Left lobe of liver (tissue), 2 donors: ENCODE measurements at places on chromosomes 2 and 18. TPM values are rescaled to one million over a fixed set of nuclear protein-coding genes. Genes with fewer than 3 reads are reported as not detected.
A peak's percentile ranks its signal among the peaks of the same experiment; 100 is the strongest.

MROH2A gene
- total RNA-seq, result 6.6 TPM

IAH1 gene
- total RNA-seq, result 28.6 TPM

TAF1B gene
- 5.7 TPM for total RNA-seq

LHCGR gene
- not detected for total RNA-seq

- no peak for DNase-seq
Measured at GRCh38 chr2:68762665-68763064, 28.1 kb downstream of the ARHGAP25 start.

KCNJ13 gene
- not detected for total RNA-seq

GRCh38 chr2:20129331-20130159, 78.1 kb upstream of the LAPTM4A start:
- DNase-seq, result peak; percentile 95

- DNase-seq, result no peak
Measured at GRCh38 chr18:59661891-59662701, 35.1 kb downstream of the CCBE1 start.

DNA sequence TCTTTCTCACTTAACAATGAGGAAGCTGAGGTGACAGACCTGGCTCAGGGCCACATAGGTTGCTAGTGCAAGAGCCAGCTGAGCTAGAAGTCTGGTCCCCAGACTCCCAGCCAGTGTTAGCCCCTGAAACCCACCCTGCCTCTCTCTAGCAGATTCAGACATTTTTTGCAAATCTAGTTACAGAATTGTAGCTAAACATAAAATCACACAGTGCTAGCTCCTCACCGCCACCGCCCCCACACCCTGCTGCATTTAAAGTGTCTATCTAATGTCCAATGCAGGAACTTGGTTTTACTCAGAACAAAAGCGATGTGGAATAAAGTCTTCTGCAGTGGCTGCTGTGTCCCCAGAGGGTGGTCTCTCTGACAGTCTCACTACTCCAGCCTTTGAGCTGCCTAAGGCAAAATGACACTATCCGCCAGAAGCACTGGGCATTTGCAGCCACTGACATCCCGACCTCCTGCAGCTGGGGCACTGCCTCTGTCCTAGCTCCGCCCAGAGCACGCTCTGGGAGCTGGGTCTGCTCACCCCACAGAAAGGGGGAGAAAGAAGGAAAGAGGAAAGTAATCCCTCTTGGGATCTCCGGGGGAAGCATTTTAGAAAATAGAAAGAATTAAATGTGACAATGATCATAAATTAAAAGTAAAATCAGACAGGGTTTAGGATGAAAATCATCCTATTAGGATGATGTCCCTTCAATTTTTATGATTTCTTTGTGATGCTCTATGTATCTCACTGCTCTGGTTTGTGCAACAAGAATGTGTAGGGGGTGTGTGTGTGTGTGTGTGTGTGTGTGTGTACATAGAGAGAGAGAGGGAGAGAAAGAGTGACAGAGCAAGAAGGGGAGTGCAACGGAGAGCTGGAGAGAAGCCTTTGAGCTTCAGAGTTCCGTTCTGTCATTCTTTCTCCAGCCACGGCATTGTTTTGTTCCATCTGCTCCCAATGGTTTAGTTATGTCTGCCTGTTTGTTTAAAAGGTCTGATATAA, 50.5 kb upstream of the ST8SIA3 start:
- DNase-seq, result no peak

CRYGA gene
- total RNA-seq, result not detected

DNA sequence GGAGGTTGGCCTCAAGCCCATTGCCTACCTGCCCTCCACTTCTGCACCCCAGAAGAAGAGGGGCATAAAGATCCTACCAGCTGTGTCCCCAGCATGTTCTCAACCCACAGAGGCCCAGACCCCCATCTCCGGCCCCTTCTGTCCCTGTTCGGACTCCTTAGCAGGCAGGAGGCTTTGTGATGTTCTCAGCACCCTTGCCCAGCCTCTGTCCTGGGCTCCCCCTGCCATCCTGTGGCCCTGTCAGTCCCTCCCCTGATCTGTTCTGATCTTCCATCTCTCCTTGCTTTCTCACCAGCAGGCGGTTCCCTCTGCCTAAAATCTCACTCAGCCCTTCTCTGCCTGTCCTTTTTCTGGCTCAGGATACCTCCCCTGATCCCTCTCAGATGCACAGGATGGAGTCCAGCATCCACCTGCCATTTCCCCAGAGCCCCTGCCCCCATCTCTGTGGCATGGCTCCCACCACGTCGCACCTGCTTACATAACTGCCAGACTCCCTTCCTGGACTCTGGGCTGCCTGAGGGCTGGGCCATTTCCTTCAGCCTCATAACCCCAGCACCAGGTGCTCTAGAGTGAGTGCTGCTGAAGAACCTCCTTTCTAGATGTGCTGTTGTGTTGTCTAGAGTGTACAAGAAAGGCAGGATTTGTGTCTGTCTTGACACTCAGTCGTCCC, 134.0 kb downstream of the CTIF start:
- DNase-seq, result no peak

GRCh38 chr2:142484111-142484510, 353.3 kb upstream of the LRP1B start:
- DNase-seq, result no peak

OXER1 gene
- total RNA-seq, result 29.7 TPM

CCDC141 gene
- 0.38 TPM for total RNA-seq

DSG1 gene
- total RNA-seq, result 2.5 TPM

- DNase-seq, result no peak
Measured at GRCh38 chr2:125386074-125386473, 1269.9 kb upstream of the GYPC start.

GRCh38 chr2:179952658-179953057, 54.4 kb downstream of the CWC22 start:
- DNase-seq, result no peak

KLHL41 gene
- 0.18 TPM for total RNA-seq

DNA sequence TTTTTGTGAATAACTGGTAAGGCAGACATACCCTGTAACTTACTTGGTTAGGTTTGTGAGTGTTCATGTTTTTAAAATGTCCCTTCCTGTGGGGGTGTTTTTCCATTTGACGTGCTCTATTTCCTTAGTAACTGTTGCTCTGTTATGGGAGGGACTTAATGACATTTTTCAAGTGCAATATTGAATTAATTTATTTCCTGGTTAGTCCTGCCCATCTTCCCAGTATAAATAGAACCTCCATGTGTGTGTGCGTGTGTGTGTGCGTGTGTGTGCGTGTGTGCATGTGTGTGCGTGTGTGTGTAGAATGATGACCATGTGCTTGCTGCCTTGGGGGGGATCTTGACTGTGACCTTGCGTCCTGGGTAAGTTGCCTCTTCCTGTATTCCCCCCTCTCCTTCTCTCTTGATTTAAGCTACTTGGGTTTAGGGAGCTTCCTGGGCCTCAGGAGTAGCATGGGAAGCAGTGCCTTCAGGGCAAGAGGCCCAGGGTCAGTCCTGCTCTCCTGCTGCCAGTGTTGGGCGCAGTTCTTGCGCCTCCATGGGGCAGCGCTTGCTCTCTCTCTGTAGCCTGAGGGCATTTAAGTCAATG, 163.9 kb downstream of the LDLRAD4 start:
- peak; percentile 48 for DNase-seq

ACVR2A gene
- 7.2 TPM for total RNA-seq

BCL2 gene
- total RNA-seq, result 1.0 TPM

DNA sequence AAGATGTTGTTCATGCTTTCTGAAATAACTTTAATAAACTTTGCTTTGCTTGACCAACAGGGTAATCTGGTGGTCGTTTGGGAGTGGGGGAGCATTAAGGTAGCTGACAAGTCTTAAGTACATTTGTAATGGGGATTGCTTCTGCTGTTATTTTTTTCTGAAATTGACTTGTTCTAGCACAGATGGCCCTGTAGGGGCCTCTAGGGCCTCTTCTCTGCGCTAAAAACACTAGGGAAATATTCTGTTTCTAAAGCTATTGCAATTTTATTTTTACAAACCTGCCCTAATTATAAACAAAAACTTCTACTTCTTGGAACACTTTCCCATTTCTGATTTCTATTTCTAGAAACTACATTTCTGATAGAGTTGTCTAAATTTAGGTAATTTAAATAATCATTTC, 191.3 kb upstream of the KCNJ3 start:
- no peak for DNase-seq

- no peak for DNase-seq
Measured at GRCh38 chr2:74109551-74109950, 38.2 kb downstream of the BOLA3 start.

DNA sequence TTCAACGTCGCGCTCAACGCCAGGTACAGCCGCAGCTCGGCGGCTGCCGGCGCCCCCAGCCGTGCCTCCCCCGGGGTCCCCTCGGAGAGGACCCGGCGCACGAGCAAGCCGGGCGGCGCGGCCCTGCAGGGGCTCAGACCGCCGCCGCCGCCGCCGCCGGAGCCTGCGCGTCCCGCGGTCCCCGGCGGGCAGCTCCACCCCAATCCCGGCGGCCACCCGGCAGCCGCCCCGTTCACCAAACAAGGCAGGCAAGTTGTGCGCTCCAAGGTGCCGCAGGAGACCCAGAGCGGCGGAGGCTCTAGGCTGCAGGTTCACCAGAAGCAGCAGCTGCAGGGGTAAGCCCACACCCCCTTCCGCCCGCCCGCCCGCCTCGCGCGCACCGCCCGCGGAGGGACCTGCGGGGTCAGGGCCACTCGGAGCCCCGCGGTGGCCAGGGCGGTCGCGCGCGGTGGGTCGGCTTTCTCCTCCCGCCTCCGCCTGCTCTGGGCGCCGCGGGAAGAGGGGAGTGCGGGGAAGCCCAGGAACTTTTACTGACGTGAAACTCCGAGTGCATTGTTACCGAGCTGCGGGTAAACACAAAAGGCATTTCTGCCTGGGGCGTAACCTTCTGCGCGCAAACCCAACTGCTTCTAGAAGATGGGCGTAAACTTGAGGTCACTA, 861 bp downstream of the LTBP1 start:
- peak; percentile 49 for DNase-seq

CAPN14 gene
- total RNA-seq, result not detected

DNA sequence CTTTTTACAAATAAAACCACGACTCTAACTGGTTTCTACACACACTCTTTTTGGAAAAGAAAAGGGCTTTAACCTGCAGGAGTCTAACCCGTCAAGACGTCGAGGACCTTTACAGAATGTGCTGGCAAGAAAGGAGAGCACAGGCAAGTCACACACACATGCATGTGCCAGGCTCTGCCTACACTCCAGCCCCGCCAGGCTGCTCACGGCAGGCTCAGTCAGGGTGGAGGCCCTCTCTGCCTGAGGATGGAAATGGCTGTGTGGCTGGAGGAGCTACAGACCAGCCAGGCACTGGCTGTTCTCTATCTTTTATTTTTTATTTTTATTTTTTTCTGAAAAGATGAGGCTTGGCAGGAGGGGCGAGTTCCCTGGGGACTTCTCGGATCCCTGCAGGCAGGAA, 10.2 kb downstream of the SIX3 start:
- no peak for DNase-seq

- DNase-seq, result no peak
Measured at GRCh38 chr18:12769136-12769535, 66.3 kb downstream of the PSMG2 start.

DNA sequence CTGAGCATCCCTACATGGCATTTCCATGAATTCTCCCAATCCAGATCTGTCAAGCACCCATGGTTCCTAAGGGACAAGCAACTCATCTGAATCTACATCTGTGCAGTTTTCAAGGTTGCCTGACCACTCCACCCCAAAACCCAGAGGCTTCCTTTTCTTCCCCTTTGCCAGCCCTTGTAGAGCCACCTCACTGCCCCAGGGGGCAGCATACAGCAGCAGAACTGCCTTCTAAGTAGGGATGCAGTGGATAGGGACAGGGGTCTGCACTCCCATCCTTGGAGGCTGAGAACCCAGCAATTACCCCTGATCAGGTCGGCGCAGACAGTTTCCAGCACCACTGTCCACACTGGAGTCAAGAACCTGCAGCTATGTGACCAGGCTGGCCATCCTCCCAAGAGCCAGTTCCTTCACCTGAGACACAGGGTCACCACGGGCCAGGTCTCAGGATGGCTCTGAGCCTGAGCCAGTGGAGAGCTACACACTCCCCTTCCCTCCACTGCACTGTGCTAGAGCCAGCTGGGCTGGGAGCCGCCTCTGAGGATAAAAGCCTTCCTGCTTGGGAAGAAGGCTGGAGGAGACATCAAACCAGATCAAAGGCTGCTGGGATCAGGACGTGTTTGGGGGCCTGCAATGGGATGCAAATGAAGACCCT, 283.1 kb downstream of the CELF4 start:
- DNase-seq, result no peak

DNA sequence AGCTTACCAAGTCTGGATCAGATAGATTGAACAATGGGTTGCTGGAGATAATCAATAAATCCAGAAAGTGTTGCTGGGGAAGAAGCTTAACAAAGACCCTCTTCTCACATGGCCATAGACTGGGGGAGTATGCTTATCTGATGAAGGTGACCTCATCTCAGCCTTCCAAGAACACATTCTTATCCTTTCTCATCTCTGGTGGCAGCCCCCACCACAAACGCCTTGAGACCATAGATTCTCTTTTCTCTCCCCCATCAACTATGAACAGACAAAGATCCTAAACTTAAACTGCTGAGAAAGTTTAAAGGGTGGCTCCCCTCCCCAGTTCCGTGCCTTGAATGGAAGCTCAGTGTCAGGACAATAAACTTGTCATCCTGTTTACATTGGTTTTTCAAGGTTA, 428.7 kb upstream of the TRIB2 start:
- no peak for DNase-seq

- no peak for DNase-seq
Measured at GRCh38 chr2:124526221-124526620, 501.1 kb downstream of the CNTNAP5 start.

CRYGC gene
- not detected for total RNA-seq

DNA sequence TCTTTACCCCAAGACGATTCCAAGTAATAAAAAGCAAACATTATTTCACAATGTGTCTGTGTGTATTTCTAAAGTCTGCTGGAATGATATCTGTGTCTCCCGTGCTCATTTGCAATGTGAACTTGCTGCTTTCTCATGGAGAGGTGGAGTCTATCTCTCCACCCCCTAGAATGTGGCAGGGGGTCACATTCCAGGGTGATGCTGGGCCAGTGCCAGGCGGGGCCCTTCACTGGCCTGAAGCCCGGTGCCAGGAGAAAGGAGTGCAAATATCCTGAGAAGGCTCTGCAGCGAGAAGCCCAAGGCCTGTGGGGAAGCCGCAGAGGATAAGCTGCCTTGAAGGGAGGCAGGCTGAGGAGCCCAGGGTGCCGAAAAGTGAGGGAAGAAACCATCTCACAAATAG, 26.8 kb upstream of the LDLRAD4 start:
- DNase-seq, result no peak

ASXL3 gene
- total RNA-seq, result 2.6 TPM

DNA sequence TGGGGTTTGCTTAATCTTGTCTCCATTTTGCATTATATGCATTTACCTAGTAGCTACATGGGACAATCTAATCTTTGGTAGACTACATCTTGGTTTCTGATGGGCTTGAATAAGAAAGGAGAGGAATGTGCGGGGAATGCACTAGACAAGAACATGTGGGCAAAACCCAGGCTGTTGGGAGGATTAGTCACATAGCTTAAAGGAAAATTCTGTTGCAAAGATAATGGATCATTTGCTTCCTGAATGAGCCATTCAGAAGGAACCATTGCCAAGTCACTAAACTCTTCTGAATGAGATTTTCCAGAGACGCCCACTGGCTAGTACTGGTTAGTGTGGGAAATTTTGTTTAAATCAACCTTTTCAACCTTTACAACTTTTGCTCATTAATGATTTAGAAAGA, 84.8 kb downstream of the OSBPL6 start:
- DNase-seq, result no peak

DGKD gene
- 17.9 TPM for total RNA-seq

ABCB11 gene
- total RNA-seq, result 68.5 TPM
